DMS53 (cell line): ENCODE measurements at places on chromosomes 13 and 19.

DNA sequence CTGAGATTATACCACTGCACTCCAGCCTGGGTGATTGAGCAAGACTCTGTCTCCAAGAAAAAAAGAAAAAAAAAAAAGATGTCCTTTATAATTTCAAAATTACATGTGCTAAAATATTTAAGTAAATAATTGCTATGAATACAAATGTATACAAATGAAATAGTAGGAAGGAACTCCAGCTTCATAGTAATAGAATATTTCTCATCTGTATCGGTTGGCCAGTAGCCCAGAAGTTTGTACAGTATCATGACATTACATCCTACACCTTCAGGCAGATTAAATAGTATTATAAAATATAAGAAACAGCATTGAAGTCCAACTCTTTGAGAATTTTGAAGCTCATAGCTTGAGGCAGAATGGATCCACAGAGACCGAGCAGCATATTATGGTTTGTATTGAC lies 36.5 kb upstream of the CLDN10 start:
- DNase-seq, result no peak

DNA sequence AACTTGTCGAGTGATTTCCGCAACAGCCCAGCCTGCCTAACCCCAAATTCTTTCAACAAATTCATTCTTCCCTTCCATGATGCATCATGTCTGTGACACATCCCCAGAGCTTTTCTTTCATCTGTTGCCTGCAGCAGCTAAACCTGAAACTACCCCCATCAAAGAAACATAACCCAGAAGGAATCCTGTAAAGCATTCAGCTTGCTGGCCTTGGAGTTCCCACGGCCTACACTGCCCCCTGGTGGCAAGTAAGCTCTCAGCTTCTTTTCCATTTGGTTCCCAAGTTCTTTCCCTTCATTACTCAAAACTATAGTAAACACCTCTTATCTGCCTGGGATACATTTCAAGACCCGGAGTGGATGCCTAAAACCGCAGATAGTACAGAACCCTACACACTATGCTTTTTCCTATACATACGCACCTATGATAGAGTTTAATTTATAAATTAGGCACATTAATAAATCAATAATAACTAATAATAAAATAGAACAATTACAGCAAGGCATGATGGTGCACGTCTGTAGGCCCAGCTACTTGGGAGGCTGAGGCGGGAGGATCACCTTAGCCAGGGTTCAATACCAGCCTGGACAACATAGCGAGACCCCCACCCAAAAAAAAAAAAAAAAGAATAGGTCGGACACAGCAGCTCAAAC lies 7.4 kb downstream of the ETHE1 start:
- peak; percentile 90 for DNase-seq

DNA sequence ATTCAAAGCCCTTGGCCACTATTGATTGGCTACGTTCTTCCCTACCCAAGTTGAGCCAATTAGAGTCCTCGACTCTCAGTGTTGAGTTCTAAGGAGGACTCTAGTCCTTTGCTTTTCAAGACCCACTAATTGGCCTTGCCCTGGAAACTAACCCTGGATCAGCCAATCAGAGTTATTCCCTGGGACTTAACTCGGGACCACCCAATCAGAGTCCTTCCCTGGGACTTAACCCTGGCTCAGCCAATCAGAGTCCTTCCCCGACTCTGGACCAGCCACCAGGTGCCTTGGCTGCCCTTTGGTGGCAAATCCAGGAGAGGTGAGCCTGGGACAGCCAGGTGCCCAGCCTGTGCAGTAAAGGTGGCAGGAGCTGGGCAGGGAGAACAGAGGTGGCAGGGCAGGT lies 28.7 kb downstream of the ATP8B3 start:
- no peak for DNase-seq

GRCh38 chr13:50893211-50893852 lies 16.3 kb upstream of the RNASEH2B start:
- DNase-seq, result no peak

DNA sequence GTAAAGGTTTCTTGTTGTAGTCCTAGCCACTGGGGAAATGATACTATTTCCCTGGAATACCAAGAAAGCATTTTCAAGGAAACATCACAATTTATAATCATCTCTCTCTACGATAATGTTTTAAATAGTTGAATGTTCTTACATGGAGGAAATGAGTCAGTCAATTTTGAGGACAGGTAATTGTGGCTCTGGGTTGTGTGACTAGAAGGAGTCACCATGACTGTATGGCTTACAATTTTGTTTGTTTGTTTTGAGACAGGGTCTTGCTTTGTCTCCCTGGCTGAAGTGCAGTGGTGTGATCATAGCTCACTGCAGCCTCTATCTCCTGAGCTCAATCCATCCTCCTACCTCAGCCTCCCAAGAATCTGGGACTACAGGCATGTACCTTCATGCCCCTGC lies 47.4 kb downstream of the COG3 start:
- DNase-seq, result no peak

GRCh38 chr19:54189145-54189734 lies at the start of gene MBOAT7:
MBOAT7 (minus strand) TSS chr19:54189580; CDS start chr19:54188508, 1,072 bp downstream.
- DNase-seq, result no peak

DNA sequence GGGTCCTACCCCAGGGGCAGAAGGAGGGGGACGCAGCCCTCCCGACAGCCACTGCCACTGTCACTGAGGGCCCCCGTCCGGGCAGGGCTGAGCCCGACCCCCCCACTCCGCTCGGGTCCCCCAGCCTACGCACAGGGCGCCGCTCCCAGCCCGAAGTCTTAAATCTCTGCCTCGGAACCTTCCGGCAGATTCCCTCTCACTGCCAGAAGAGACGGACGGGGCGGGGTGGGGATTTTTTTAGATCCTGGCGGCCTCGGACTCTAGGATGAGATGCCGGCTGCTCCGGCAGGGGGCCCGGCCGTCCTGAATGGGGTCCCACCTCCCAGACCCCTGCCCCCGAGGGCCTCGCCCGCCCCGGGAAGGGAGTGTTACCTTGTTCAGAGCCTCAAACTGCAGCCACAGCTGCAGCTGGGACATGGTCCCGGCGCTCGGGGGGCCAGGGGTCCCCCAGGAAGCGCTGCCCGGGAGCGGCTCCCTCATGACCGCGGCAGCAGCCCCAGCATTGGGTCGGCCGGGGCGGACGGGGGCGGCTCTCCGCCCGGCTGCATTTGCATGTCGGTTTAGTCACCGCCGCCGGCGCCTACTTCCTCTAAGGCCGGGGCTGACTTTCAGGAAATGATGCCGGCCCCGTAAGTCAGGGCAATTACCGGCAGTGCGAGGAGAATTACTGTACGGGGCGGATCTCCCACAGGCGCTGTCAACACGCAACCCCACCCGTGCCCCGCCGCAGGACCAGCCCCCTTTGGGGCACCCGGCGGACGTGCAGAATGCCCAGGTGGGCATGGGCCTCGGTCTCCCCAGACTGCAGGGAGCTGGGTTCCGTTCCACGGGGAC lies 28.1 kb downstream of the GPX4 start:
- DNase-seq, result no peak

DNA sequence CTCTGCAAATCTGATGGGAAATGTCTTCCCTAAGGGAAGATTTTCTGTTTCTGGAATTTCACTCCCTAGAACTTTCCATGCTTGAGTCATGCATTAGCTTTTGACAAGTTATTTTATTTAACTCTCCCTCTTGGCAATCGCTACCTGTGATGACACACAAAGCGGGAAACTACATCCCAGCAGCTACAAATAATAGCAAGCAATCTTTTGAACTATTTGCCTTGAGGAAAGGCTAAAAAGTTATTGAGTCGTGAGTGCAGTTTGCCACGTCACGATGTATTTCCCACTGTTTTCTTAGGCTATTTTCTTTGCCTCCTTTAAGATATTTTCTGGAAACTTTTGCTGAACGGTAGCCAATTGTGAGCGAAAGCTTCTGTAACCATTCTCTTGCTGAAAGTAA lies 353.3 kb upstream of the HTR2A start:
- no peak for DNase-seq

DNA sequence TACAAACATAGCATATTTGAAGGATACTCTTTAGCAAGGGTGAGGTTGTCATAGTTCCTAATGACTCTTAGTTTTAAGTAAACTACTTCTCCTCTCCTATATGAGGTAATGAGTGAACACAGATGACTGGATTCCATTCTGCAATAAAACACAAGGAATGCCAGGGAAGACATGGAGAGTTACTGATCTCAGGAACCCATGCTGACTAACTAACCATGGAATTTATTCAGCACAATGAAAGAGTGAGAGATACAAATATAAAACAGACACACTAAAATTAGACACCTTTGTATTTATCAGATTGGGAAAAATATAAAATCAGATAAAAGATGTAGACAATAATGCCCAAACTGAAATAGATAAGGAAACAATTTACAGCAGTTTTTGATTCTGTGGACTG lies 1525.9 kb upstream of the SLC10A2 start:
- no peak for DNase-seq

- DNase-seq, result no peak
Measured at GRCh38 chr13:55263045-55263444, 1877.7 kb upstream of the PRR20A start.

GRCh38 chr19:56423985-56424353 lies 19.8 kb downstream of the ZNF583 start:
- DNase-seq, result peak; percentile 42

DNA sequence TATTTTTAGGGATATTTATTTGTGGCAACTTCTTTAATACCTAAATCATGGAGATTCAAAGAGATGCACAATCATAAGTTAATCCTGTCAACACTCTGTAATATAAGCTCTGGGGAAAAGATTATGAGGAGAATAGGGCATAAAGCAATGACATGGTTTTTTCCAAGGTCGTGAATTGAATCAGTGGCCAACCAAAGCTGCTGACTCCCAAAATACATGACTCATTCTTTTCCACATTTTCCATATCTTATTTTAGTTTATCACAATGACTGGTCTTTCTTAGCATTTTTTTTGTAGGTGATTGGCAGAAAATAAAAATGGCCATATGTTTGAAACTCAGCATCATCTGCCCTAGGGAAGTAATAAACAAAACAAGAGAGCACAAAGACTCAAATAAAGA lies 28.5 kb upstream of the RBM26 start:
- DNase-seq, result no peak

GRCh38 chr13:50326811-50327210 lies 311.6 kb downstream of the KCNRG start:
- DNase-seq, result no peak

GRCh38 chr13:113814435-113814821 lies 49.4 kb downstream of the GAS6 start:
- DNase-seq, result peak; percentile 7

GRCh38 chr19:38478273-38478971 lies 44.9 kb downstream of the RYR1 start:
- peak; percentile 40 for DNase-seq

DNA sequence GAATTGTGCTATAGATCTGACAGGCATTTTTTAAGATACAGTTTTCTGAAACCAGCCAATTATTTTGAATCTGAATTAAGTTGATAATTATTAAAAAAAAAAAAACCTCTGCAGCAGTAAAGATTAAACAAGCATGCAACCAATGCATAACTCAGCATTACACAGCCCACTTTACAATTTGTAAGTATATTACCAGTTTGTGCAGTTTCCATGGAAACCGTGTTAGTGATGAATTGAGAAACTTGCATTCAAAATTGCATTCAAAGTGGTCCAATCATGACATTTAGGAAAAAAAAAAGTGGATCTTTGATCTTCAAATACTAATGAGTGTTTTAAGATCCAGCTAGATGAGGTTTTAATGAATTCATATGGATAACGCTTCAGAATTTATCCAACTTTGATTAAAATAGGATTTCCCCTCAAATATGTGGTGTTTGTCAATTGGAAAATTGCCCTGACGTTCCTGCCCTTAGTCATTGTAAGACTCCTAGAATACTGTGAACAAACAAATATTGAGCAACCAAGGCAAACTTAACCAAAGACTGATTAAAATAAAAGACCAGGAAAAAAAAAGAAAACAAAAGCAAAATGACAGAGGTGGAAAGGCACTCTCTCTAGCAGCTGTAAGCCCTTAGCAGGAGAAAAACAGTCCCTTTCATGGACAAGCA lies 314.8 kb upstream of the MAB21L1 start:
- no peak for DNase-seq

DNA sequence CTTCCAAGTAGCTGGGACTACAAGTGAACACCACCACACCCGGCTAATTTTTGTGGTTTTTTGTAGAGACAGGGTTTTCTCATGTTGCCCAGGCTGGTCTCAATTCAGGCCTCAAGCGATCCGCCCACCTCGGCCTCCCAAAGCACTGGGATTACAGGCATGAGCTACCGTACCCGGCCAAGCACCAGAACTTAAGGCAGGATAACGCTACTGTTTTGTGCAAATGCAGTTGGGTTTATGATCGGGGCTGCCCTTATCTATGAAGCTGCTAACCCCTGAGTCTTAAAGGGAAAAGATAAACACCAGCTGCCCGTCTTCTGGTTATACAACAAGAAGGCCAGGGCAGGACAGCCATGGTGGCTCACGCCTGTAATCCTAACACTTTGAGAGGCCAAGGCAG lies 12.6 kb upstream of the TM6SF2 start:
- DNase-seq, result no peak

DNA sequence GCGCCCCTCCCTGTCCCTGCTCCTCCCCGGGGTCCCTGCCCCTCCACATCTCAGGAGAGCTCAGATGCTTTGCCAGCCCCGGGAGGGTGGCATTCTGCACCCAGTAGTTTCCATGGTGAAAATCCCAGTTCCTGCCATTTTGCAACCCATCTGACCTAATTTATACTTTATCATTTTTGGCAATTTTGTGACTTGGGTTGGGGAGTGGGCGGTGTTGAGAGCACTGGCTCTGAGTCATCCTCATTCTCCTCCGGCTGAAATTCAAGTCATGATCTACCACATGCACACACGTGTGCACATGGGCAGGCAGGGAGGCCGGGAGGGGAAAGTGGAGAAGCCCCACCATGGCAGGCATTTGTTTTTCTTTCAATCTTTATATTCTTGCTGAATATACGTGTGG lies 208.6 kb downstream of the URI1 start:
- DNase-seq, result no peak

DNA sequence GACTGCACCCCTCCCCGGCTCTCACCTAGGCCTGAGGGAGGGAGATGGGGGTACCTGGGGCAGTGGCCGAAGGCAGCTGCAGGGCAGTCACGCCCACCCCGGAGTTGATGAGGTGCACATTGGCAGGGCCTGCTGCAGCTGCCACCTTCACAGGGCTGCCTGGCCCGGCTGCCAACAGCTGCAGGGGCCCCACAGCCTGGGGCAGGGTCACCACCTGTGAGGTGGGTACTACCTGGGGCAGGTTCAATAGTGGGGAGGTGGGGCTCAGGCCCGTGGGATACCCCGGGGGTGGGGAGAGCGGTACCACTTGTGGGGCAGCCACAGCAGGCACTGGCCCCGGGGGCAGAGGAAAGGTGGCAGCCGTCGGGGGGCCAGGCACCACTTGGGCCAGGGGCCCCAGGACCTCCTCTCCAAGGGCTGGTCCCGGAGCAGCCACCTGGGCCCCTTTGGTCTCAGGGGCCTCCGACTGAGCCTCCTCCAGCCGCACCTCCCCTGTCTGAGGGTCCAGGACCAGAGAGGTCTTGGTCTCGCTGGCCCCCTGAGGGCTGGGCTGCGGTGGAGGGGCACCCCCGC lies 2.7 kb downstream of the SIX5 start:
- DNase-seq, result no peak

GRCh38 chr13:50323440-50324065 lies 308.3 kb downstream of the KCNRG start:
- DNase-seq, result no peak
